ENCODE measurements at places on chromosomes 5 and 9. TPM values are rescaled to one million over a fixed set of nuclear protein-coding genes. Genes with fewer than 3 reads are reported as not detected.

- DNase-seq, result no peak
Observed at GRCh38 chr9:110575945-110576344, 3.6 kb downstream of the SVEP1 start.

Gene C5orf34
- 2.3 TPM for total RNA-seq

DNA sequence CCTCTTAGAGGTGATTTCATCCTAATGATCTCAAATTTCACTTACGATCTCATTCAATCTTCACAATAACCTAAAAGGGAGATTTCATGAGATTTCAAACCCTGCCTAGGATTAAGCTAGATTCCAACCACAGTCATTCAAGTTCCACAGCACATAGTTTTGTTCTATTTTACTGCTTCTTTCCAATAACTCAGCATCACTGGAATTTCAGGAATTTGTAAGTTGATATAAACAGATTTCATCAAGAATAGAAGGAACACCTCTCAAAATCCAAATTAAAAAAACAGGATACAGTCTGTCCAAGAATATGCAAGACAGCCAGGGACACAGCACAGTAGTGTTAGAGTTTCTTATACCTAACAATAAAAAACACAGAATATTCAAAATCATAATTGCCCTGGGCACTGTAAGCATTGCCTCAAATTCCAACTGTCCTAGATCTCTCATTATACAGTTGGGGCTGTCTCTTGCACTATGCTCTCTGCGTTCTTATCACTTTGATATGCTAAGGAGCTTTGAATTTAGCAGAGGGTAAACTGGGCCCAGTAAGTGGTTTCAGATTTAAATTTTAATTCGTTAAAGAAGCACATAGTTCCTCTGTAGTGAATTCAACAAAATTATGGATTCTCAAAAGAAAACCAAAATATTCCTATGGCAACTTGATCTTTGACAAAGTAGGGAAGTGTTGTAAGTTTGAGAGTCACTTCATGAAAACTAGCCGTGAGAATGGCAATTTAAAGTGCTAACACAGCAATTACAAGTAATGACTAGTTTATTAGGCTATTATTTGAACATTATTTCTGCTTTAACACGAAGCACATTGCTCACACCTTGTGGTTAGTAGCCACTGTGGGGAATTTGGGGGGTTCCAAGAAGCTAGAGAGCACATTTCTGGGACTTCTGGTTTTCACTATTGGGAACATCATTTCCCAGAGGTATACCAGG lies 478.6 kb upstream of the C9orf72 start:
- DNase-seq, result no peak

- no peak for DNase-seq
Observed at GRCh38 chr5:145237843-145238242, 597.3 kb downstream of the PRELID2 start.

DNA sequence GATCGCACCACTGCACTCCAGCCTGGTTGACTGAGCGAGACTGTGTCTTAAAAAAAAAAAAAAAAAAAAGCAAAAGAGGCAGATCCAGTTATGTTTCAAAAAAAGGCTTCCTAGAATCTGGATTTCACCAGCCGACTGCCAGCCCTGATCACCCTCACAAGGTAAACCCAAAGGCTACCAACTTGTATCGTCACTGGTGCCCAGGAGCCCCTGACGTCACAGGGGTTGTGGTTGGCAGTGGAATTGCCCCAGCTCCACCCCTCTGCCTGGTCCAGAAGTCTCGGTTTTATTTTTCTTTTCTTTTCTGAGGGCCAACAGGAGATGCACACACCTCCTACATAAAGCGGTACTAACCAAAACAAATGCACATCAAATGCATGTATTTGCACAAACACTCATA lies 6.0 kb upstream of the LMX1B start:
- no peak for DNase-seq

Gene ADGRD2
- not detected for total RNA-seq

DNA sequence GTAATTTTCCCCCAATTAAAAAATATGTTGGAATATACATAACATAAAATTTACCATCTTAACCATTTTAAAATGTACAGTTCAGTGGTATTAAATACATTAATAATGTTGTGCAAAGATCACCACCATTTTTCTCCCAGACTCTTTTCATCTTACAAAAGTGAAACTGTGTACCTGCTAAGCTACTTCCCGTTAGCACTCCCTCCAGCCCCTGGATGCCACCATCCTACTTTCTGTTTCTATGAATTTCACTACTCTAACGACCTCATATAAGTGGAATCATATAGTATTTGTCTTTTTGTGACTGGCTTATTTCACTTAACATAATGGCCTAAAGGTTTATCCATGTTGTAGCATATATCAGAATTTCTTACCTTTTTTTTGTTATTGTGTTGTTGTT lies 112.9 kb downstream of the HSPA4 start:
- no peak for DNase-seq

Gene C5orf46
- total RNA-seq, result not detected

Gene LIFR
- 102 TPM for total RNA-seq

Gene ARAP3
- 8.6 TPM for total RNA-seq

DNA sequence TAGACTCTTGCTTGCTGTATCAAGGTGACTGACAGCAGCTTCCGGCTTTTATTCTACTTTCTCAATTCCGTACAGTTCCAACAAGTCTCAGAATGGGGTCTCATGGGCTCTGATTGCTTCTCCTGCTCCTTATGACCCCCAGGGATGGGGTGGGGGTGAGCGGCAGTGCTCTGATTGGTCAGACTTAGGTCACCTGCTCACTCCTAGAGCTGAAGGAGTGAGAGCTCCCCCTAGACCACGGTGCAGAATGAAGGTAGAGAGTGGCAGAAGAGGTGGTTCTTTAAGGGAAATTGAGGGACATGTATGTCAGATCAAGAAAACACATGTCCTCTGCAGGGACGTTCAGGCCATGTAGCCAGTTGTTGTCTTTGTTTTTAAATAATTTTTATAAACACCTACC lies 115.2 kb downstream of the C9orf152 start:
- no peak for DNase-seq

- no peak for DNase-seq
Observed at GRCh38 chr9:27441741-27442070, 82.4 kb upstream of the IFNK start.

- peak; percentile 62 for DNase-seq
Observed at GRCh38 chr9:34701023-34701768, 8.7 kb downstream of the CCL21 start.

Gene EQTN
- 2.0 TPM for total RNA-seq

Gene UNC13B
- 39.2 TPM for total RNA-seq

DNA sequence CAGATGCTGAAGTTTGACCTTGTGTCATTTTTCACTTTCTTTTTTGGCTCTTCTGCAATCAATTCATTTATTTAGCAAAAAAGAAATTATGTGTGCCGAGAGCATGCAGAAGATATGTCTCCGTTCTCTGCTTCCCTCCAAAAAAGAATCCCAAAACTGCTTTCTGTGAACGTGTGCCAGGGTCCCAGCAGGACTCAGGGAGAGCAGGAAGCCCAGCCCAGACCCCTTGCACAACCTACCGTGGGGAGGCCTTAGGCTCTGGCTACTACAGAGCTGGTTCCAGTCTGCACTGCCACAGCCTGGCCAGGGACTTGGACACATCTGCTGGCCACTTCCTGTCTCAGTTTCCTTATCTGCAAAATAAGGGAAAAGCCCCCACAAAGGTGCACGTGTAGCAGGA lies 2.4 kb downstream of the FGFR4 start:
- no peak for DNase-seq

Gene TMEM215
- not detected for total RNA-seq

- no peak for DNase-seq
Observed at GRCh38 chr5:71652349-71652748, 65.2 kb downstream of the MCCC2 start.

DNA sequence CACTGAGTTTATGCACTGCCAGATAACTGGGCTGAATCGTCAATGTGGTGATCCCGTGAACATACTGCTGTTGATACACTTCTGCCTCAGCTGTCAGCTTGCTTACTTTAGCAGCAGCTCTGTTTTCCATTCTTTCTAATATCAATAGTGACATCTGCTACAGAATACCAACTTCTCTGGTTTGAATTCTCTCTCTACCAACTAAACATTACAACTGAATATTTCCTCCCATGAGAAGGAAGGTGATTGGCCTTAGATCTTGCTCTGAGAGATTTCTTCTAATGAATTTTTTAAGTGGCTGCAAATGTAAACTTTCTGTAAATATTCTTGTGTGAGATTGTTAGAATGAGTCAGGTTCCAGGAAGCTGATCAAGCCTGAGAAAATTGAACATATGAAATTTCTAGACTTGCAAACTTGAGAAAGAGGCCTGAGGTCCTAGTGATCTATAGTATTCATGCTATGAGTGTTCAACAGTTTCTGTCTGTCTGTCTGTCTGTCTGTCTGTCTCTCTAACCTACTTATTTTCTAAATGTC lies 205.5 kb upstream of the CDKN2B start:
- DNase-seq, result no peak

GRCh38 chr5:109688630-109688969 lies 1.1 kb upstream of the MAN2A1 start:
- no peak for DNase-seq

DNA sequence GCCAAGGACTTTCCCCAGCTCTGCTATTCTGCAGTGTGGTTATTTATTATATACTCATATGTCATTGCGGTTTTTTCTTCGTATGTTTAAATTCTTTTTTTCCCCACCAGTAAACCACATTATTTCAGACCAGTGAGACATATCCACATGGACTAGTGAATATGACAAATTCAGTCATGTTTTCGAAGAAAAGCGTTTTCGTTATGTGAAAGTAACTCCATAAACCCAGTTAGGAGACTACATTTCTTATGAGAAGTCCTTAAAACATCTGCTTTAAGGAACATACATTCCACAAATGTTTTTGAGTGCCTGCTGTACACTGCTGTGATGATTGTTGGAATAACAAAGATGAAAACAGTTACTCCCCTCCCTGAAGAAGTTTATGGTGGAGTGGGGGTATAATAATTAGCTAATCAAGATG lies 591.8 kb upstream of the CLINT1 start:
- no peak for DNase-seq

DNA sequence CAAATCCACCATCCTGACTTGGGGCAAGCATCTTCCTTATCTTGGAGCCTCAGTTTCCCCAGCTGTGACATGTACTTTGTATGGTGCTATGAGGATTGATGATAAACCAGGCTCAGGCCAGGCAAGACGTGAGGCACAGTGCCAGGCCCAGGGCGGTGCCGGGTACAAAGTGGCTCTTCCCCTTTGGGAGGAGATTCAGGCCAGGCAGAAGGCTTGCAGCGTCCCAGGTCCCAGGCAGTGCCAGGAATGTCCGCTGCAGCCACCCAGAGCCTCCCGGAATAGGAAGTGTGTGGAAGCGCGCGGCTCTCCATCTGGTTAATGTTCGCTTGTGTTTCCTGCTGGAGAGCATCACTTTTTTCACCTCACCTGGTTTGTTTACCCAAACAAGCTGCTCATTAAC lies 12.6 kb upstream of the DENND1A start:
- DNase-seq, result no peak

Gene CCDC192
- total RNA-seq, result not detected

- DNase-seq, result no peak
Observed at GRCh38 chr9:27341545-27342294, 44.8 kb upstream of the EQTN start.

- DNase-seq, result peak; percentile 87
Observed at GRCh38 chr9:127021664-127022363, 100.6 kb downstream of the ANGPTL2 start.

All from dorsolateral prefrontal cortex (tissue), 122 donors.